ENCODE measurements at places on chromosomes 4 and X. TPM values are rescaled to one million over a fixed set of nuclear protein-coding genes. Genes with fewer than 3 reads are reported as not detected.

GRCh38 chr4:110540581-110540980 lies 64.6 kb downstream of the ENPEP start:
- no peak for DNase-seq

DNA sequence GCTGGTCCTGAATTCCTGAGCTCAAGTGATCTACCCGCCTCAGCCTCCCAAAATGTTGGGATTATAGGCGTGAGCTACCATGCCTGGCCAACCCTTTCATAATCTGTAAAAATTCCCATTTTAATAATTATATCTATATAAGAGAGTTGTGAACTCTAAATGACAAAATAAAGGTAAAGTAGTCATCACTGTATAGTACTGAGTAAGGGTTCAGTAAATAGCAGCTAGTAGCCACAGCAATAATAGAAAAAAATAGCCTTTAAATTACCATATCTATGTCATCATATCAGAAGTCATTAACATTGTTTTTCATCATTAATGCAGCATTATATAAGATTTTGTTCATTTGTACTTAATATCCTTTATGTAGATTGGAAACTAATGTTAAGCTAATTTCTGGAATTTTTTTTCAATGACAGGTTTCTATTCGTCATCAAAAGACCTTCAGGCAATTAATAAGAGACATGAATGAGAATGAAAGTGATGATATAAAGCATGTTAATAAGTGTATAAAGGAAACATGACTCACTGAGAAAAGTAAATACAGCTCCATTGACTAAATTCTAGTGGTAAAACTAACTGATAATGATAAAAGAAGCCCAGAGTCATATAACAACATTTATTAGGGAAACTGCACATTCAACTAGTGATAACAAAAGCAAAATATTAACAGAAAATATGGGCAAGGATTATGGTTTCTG lies 85.9 kb upstream of the UGT8 start:
- no peak for DNase-seq

DNA sequence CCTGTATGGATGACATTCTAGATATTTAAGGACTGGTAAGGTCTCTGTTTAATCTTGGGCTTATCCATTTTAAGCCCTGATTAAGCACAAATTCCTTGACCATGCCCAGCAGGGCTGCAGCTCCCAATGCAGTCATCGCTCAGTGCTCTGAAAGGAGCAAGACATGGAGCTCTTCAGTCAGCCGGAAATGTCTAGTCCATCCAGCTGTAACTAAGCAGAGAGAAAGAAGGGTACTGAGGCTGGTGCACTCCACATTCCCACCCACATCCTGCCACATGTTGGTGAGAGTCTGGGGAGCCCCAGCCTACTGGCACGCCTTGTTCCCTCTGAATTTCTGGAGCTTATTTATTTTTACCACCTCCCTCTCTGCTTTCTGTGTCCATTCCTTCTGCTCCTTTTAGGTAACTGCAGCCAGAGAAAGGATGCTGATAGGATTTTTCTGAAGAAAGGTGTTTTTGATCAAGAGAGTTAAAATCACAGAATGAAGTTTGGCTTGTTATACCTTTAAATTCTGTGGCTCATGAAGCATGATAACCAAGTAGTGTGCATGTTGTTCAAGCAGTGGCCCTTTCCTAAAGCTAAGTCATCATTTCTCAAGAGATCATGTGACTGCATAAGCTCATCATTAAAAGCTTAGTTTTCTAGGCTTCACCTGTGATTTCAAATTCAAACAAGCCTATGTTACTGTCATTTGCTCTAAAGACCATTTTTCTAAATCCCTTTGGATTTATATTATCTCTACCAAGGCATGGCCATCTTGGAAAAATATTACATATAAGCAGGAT lies 74.0 kb downstream of the GALNT7 start:
- no peak for DNase-seq

DNA sequence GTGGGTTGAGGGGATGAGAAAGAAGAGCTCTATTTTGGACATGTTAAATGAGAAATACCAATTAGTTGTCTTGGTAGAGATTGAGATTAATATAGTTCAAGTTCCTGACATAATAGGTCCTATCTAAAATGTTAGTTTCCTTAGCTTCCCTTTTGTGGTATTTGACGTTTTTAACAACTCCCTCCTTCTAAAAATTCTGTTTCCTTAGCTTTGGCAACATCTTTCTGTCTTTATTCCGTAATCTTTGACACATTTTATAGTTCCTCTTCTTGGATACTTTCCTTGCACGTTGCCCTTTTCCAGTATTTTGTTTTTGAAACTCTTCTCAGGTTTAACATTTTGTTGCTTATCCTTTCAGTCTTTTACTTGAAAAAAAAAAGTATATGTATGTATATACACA lies 36.9 kb downstream of the LAMTOR3 start:
- no peak for DNase-seq

- DNase-seq: no peak
Measured at GRCh38 chr4:53713767-53714166, 122.5 kb upstream of the LNX1 start.

GRCh38 chrX:10166248-10166716 lies 9.5 kb downstream of the CLCN4 start:
- DNase-seq: no peak

- DNase-seq: no peak
Measured at GRCh38 chr4:94591289-94591688, 139.5 kb downstream of the PDLIM5 start.

GRCh38 chr4:47145630-47146029 lies 114.3 kb downstream of the GABRB1 start:
- peak; percentile 67 for DNase-seq

- DNase-seq: no peak
Measured at GRCh38 chr4:125011646-125012045, 299.1 kb upstream of the ANKRD50 start.

- DNase-seq: no peak
Measured at GRCh38 chr4:25101836-25102235, 58.4 kb downstream of the SEPSECS start.

DNA sequence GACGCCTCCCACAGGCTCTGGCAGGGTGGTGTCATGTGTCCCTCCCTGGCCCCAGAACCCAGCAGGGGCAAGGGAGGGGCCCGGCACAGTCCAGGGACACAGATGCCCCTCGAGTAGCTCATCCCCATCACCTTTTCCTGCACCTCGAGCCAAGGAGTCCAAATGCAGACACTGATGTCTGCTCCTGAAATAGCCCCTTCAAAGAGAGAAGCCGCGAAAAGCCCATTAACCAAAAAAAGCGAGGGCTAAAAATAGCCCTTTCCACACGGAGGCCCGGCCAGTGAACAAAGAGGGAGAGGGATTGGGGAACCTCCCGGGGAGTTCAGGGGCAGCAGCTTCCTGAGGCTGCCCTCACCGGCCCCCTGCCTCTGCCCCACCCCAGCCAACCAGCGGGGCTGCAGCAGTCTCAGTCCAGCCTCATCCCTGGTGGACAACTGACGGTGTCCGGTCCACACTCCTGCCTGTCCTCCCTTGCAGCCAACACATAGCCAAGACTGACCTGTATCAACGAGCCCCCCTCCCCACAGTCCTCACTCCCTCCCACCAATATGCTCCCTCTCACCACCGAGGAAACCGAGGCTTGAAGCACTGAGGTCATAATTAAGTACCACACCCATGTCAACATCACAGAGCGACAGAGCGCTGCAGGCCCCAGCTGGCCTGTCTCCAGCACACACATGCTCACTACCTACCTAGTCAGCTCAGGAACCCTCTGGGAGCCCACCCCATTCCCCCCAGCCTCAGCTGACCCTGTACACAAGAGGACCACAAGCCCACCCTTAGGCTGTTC lies 23.9 kb downstream of the WDR1 start:
- no peak for DNase-seq

DNA sequence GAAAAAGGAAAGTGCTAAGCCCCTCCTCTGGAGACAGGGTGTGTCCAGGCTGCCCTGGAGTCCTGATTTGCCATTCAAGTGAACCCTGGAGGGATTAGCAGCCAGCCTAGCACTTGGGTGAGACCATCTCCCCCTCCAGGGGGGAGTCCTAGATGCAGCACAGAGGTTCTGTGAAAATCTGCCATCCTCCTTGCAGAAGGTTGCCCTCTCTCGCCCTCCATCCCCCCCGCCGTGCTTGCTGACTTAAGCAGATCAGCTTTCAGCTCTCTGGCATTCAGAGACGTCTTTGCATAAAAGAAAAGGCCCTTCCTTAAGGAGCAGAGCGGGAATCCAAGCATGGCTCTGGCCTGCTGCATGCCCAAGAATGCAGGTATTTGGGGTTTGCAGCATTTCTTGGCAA lies 102.1 kb upstream of the SCML1 start:
- DNase-seq: no peak

GRCh38 chrX:56975611-56976010 lies 19.7 kb downstream of the SPIN3 start:
- DNase-seq: no peak

GRCh38 chr4:26731351-26732035 lies 129.1 kb upstream of the STIM2 start:
- no peak for DNase-seq

DNA sequence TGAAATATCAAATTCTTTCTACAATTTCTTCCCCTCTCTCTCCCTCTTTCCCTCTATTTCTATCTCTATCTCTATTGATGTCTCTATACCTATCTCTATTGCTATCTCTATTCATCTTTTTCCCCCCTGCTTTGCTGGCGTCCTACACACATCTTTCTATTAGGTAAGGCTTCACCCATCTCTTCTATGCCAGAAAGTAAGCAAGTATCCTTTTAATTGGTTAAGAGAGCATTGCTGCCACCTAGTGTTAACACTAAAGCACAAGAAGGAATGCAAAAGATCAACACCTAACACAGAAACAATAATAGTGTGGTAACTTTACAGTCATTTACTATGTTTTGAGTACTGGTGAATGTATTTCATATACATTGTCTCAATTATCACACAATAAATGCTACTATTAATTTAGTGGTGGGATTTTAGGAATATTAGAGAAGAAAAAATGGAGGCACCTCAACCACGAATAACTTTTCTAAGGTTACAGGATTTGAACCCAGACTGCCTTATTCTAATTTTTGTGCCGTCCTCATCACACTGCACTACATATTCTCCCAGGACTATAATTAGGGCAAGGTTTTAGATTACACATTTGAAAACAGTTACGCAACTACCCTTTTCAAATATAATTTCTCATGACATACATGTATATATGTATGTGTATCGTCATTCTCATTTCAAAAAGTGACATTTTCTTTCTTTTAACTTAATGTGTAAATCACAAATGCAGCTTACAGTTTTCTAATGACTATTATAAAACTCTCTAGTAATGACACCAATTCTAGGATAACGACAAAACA lies 3.7 kb upstream of the C4orf36 start:
- no peak for DNase-seq

GRCh38 chr4:100679926-100680325 lies 162.1 kb upstream of the EMCN start:
- no peak for DNase-seq

GRCh38 chr4:100428051-100428450 lies 89.8 kb downstream of the EMCN start:
- DNase-seq: no peak

DNA sequence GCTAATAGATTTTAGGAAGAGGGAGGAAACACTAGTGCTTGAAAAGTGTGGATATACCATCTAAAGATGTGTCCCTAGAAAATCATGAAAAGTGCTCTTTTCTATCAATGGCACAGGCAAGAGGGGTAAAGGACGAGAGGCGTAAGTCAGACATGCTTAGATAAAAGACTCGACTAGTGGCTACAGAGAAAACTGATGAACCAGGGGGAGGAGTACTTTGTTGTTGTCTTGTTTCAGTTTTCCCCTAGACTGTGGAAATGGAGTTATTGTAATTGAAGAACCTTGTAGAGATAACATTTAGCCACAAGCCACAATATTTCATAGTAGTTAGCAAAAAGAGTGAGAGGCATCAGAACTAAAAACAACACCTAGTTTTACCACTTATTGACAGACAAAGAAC lies 21.4 kb downstream of the GALNTL6 start:
- DNase-seq: no peak

DNA sequence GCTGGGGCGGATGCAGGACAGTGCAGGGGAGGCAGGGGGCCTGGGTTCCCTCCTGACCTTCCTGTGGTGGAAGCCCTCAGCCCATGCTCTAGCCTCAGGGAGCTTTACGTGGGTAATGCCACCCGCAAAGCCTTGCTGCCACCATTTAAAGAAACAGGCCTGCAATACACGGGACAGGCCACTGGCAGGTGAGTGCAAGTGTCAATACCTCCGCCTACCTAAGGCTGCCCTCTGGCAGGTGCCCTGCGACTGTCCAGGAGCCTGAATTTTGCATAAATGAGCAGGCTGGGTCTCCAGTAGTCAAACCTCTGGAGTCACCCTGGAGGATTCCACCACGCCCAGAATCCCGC lies 5.9 kb downstream of the CRMP1 start:
- no peak for DNase-seq

DNA sequence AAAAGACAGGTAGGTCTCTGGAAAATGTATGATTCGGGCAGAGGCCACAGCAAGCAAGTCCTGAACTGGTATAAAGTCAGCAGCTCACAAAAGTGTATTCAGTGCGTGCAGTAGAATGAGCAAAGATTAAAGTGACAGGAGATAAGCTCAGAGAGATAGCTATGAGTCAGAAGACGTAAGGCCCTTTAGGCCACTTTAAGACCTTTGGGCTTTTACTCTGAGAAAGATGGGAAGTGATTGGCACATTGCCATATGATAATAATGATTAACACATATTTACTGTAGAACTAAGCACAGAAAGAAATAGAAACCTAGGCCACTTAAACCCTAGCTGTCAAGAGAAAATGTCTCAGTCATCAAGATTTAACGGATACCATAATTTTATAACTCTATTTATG lies 51.7 kb downstream of the TBCK start:
- DNase-seq: no peak

GRCh38 chrX:40531056-40531826 lies 49.5 kb upstream of the ATP6AP2 start:
- no peak for DNase-seq

- no peak for DNase-seq
Measured at GRCh38 chr4:2333916-2334644, 72.2 kb upstream of the MXD4 start.

DNA sequence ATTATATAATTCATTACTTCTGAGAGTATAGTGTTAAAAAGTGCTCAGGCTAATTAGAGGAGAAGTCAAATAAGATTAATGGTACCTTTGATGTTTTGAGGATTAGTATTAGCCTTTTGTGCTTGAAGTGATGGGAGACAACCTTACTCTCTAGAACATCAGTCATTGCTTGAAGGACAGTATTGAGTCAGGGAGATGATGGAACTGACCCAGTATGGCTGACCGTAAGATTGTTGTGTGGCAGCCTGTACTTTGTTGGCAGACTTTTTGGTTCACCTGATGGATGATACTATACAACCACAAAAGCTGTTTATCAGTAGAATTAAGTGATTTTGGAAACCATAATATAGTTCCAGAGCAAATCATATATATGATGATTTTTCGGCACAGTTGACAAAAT lies 9.9 kb downstream of the OGT start:
- DNase-seq: no peak

RBM46 gene
- polyA plus RNA-seq: not detected

ARHGEF38 gene
- not detected for polyA plus RNA-seq

TENM3 gene
- 54.9 TPM for polyA plus RNA-seq

G3BP2 gene
- 139 TPM for polyA plus RNA-seq

SPRY1 gene
- polyA plus RNA-seq: 6.2 TPM

Measured in AG04450 (cell line).